ENCODE measurements at places on chromosomes 16 and 17.

- no peak for DNase-seq
Observed at GRCh38 chr17:79029327-79030009, 5.5 kb downstream of the C1QTNF1 start.

GRCh38 chr16:17346621-17347569 is 123.9 kb downstream of the XYLT1 start:
- DNase-seq = no peak

GRCh38 chr16:21656795-21657768 is 4.7 kb upstream of the IGSF6 start:
- DNase-seq = no peak

DNA sequence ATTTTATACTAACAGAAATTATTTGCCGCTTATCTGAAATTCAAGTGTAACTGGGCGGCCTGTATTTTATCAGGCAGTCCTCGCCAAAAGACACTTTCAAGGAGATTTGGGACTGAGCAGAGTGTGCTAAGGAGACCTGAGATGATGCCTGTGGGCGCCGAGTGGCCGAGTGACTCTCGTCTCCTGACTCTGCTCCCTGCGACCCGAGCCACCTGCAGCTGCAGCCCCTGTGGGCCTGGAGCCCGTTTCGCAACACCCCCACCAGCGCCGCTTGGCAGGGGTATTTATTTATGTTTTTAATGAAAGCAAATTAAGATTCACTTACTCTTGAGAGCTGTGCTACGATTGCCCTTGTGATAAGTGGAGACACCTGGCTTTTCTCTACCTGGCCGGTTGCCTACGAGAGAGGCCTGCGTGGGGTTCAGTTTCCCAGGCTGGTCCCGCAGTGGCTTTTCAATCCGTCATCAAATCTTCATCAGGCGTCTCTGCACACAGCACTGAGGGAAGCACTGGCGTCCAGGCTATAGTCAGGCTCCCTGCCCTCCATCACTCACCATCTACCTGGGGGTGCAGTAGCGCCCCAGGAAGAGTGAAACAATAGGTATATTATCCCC is 124.0 kb downstream of the SEC14L1 start:
- no peak for DNase-seq

GRCh38 chr16:28951410-28951943 is 740 bp downstream of the NFATC2IP start:
- DNase-seq = no peak

DNA sequence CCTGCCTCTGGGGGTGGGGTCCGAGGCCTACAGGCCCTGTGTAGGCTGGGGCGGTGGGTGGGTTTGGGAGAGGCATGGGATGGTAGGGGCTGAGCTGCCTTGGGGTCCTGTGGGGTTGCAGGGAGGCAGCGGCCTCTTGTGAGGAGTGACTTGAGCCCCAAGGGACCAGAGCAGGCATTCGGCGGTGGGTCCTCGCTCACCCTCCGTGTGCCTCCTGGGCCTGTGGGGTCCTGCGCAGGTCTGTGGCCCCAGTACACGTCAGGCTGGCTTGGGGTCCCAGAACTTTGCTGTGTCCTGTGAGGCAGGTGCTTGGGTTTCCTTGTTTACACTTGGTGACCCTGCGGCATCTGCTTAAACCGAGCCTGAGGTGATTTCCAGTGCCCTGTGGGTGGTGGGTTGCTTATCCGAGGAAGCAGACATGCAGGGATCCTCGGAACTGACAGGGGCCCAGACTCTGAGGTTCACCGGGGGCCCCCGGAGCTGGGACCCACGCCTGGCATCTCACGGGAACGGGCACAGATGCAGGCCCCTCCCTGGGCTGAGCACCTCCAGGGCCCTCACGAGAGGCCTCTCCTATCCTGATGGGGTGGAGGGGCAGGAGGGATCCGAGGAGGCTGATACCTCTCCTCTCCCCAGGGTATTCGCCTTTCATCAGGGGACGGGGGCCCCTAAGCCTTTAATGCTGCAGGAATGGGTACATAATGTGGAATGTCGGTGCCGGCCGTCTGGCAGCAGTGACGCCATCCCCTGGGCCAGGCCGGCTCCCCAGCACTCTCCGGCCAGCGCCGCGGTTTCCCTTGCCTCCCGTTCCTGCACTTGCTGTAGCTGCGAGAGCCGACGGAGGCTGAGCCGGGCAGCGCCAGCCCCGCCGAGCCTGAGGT is 7.7 kb downstream of the METRNL start:
- no peak for DNase-seq

DNA sequence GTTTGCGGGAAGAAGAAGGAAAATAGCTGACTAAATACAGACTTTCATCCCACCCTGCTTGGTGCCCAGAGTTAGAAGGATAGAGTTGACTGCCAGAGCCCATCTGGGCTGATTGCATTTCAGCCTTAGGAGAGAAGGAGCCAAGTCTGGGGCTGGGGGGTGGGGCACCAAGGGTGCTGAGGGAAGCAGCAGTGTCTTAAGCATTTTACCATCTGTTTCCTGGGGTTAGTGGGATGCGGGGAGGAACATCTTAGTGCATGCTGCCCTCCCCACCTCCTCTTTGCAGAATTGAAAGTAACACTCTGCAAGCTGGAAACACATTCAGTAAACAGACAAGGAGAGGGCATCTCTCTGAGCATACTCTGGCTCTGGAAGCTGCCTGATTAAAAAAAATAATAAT is 1.5 kb upstream of the ARL5C start:
- no peak for DNase-seq

GRCh38 chr17:79742951-79743476 is 12.3 kb downstream of the ENPP7 start:
- no peak for DNase-seq
